LNCaP clone FGC (cell line): ENCODE measurements at places on chromosomes 11 and 22.

DNA sequence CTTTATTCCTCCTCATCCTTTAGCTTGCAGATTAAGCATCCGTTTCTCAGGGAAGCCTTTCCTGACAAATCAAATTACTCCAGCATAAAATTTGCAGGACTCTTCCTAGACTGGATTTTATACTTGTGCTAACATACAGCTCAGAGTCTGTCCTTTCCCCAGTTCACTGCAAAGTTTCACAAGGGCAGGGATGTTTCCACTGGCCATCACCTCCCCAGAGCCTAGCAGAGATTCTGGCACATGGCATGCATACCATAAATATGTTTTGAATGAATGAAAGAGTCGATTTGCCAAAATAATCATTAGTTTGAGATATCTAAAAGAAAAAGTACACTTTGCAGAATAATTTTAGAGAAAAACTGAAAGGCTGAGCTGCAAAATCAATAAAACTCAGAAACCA, 10.6 kb downstream of the MSANTD4 start:
- no peak for DNase-seq

DNA sequence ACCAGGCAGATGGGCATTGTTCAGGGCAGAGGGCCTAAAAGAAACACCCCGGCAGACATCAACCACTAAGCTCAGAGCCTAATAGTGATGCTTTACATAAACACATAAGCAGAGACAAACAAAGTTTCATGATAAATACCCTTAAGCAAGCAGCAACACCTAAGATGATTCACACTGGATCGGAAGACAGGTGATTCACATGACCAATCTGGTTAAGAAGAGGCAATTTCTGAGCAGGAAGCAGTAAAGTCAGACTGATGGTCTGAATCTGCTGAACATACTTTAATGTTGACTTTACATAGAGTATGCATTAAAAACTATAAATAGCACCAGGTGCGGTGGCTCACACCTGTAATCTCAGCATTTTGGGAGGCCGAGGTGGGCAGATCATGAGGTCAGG, 56.1 kb downstream of the SYN3 start:
- DNase-seq: no peak

- no peak for DNase-seq
These were observed 27.0 kb downstream of the AP2A2 start for GRCh38 chr11:952406-953385.

- DNase-seq: no peak
These were observed 705 bp downstream of the CLDN5 start for GRCh38 chr22:19523240-19524169.

- no peak for DNase-seq
These were observed 220.6 kb upstream of the ISX start for GRCh38 chr22:34845391-34845790.

DNA sequence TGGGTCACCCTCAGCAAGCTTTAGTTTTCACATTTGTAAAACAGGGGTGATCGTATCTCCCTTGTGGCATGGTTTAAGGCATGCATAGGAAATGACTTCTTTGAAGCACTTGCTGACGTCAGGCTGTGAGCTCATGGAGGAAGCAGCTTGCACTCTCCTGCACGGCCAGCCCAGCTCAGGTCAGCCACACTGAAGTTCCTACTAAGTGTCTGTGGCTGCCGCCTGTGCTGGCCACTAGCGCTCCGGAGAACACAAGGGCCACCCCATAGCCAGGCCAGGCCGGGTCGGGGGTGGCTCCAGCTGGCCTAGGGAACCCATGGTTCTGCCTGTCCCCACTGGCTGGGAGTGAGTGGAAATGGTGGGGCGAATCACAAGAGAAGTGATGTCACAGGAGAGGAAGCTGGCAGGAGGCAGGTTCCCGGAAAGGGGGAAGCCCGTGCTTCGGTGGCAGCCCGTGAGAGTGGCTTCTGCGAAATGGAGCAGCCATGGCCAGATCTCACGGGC, 28.2 kb downstream of the KCTD17 start:
- no peak for DNase-seq
